ENCODE measurements at places on chromosomes 7 and 10. TPM values are rescaled to one million over a fixed set of nuclear protein-coding genes. Genes with fewer than 3 reads are reported as not detected.
A peak's percentile ranks its signal among the peaks of the same experiment; 100 is the strongest.

DNA sequence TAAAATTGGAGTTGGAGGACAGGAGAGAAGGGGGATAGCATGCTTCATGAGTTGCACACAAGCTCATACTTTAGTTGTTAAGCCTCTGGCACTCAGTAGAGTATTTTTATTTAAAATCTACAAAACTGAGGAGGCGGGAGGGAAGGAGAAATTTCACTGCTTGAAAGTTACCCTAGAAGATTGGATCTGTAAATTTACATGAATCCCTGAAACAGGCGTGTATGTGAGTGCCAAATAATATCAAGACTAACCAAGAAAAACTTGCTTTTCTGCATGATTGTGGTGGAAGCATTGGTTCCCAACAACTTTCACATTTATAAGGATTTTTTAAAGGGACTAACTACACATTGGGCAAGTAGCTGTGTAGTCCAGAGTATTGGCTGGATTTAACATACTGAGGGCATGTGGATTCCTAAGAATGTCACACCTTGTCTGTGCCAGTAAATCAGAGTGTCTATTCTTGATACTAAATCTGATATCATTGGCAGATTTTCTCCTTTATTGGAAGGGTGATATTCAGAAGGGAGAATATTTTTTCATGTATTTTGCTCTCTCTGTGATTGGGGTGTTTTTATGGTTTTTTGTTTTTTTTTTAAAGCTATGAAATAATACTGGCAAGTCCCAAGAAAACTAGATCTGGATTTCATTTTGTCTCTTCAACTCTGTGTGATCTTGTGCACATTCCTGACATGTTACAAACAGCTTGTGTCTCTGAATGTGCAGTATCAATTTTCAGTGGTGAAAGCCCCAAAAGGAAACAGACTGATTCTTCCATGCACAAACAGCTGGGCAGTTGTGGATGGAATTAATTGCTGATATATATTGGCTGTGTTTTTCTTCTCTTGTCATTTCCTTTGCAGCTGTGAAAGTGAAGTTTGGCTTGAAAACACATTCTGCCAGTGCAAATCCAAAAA lies 67.2 kb downstream of the ADD3 start:
- DNase-seq = peak; percentile 27

DNA sequence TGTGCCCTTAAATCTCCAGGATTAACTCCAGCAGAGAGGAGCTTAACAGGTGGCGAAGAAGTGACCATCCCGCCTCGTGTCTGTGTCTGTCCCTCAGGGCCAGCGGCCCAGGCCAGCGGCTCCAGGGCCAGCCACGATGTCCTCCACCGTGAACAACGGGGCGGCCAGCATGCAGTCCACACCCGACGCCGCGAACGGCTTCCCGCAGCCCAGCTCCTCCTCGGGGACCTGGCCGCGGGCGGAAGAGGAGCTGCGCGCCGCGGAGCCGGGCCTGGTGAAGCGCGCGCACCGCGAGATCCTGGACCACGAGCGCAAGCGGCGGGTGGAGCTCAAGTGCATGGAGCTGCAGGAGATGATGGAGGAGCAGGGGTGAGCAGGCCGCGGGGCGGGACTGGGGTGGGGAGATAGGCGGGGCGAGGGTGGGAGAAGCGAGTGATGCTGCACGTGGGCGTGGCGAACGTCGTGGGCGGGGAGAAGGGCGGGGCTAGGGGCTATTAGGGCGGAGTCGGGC lies 33.3 kb downstream of the SRRM3 start:
- DNase-seq = peak; percentile 63

- no peak for DNase-seq
Measured at GRCh38 chr10:76735866-76736265, 901.7 kb downstream of the KCNMA1 start.

DNA sequence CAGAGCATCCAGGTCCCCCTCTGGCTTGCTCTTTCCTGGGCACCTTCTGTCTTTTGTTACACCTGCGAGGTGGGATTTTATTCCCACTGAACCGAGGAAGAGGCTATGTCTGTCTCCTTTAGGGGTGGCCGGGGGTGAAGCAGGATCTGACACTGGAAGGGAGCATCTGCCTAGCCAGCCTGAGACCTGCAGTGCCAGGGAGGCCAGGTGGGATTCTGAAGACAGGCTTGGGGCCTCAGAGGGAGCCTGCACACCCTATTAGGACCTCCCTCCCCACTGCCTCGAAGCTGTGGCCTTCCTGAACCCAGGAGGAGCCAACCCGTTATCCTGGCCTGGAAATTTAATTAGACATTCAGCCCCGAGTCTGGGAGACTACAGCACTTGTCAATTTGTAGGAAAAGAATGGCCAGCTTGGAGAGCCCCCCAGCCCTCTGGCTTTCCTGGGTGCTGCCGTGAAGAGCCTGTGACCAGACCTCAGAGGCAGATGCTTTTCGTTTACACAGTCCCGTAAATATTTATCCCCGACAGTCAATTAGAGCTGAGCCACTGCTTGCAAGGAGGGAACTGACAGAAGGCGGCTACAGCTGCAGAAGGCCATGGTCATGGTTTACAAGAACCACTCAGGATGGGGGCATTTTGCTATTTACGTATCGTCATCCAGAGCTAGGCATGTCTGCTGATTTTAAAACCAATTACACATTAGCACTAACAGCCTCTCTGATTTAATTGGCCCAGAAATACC lies 19.7 kb downstream of the CHAT start:
- no peak for DNase-seq

GRCh38 chr7:122919643-122920181 lies 33.5 kb upstream of the CADPS2 start:
- no peak for DNase-seq

GRCh38 chr7:130127821-130128317 lies 57.5 kb downstream of the KLHDC10 start:
- no peak for DNase-seq

DNA sequence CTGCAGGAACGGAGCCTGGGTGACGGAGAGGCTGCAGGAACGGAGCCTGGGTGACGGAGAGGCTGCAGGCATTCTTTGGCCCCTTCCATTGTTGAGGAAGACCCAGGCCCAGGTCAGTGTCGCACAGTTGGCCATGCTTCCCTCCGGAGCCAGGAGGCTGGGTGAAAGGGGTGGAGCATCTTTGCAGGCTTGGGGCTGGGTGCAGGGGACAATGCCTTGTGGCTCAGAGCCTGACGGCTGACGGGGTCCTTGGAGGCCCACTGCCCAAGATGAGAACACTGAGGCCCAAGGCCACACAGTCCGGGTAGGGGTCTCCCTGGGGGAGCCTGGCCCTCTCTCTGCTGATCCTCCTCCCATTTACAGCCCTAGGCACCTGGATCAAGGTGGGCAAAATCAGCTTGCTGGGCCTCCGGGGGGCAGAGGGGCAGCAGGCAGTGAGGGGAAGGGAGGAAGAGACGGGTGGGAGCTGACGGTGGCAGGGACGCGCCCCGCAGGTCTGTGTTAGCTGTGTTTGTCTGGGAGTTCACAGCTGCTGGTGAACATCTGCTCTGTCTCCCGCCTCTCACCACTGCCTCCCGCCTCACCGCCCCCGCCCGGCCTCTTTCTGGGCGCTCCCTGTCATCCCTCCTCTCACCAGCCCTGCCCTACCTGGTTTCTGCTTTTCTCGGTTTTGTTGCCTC lies 30.6 kb upstream of the PCBD1 start:
- DNase-seq = no peak

Gene GPR15LG
- not detected for total RNA-seq

Gene CFTR
- total RNA-seq = not detected

Gene SPDYE18
- total RNA-seq = not detected

Measured in MG63 (cell line).